CD4-positive, alpha-beta T cell treated with Interleukin-1 beta for 1 hour (primary cell): ENCODE measurements at places on chromosomes 2 and 18.
A peak's percentile ranks its signal among the peaks of the same experiment; 100 is the strongest.

DNA sequence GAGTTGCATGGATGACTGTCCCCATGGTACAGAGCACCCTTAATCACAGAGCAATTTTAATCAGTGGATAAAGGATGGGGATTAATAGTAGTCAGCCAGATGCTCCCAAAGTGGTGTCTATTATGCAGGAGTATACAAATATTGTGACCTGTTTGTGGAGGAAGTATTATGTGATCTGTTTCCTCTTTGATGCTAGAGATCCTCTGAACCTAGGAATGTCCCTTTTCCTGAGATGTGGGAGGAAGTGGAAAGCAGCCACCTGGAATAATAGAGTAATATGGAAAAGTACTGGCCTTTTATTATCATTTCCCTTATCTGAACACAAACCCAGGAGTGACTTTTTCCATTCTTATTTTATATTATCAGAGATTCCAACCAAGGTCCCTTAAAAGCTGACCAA is 94.2 kb upstream of the EFEMP1 start:
- no peak for DNase-seq

DNA sequence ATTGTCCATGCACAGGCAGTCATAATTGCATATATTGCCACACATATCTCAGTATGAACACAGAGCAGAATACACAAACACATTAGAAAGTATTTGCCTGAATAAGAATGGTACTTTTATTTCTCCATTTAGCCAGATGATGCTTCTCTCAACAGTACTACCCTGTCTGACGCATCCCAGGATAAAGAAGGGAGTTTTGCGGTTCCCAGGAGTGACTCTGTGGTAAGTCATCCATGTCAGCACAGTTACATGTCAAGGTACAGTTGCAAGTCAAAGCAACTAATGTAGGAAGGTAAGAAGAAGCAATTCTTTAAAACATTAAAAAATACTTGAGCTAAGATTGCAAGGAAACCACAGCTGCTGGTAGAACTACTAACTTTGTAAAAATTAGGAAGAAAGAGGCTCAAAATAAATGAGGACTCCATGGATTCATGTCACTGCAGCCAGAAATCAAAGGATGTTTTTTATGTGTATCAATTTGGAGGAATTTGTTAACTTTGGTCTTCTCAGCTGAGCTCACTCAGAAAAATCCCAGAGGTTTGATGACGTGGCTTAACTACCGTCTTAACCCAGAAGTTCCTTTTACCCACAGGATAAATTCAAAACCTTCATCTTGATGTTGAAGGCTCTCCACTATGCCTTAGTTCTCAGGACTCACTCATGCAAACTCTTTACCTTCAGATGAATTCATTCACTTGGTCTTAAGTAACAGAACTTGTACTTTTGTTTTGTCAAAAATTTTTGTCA is 130.3 kb downstream of the ARHGAP28 start:
- DNase-seq = no peak

GRCh38 chr2:56229397-56230060 is 45.7 kb downstream of the CCDC85A start:
- no peak for DNase-seq

- no peak for DNase-seq
Measured at GRCh38 chr2:123596621-123597020, 428.5 kb upstream of the CNTNAP5 start.

DNA sequence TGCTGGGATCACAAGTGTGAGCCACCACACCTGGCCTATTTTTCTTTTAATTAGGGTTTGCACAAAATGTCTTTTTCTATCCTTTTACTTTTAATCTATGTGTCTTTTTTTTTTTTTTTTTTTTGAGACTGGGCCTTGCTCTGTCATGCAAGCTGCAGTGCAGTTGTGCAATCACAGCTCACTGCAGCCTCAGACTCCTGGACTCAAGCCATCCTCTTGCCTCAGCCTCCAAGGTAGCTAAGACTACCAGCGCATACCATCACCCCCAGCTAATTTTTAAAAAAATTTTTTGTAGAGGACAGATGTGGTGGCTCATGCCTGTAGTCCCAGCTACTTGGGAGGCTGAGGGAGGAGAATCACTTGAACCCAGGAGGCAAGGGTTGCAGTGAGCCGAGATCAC is 27.1 kb downstream of the ADCY3 start:
- no peak for DNase-seq

DNA sequence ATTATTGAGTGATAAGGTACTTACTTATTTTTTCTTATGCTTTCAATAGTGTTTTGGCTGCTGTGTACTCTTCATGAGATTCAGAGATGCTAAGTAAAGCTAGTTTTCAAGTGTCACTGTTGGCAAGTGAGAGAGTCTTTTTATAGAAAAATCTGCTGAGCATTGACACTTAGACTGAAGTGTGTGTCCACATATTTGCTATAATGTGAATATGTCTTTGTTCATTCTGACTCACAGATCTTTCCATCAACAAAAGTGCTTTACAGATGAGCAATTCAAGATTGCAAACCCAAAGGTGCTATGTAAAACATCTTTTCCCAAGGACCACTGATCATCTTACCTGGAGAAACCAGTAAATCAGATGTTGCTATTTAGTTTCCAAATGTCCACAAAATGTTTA is 410.6 kb upstream of the FIGN start:
- no peak for DNase-seq

GRCh38 chr2:100988630-100989417 is 13.3 kb upstream of the RPL31 start:
- no peak for DNase-seq

DNA sequence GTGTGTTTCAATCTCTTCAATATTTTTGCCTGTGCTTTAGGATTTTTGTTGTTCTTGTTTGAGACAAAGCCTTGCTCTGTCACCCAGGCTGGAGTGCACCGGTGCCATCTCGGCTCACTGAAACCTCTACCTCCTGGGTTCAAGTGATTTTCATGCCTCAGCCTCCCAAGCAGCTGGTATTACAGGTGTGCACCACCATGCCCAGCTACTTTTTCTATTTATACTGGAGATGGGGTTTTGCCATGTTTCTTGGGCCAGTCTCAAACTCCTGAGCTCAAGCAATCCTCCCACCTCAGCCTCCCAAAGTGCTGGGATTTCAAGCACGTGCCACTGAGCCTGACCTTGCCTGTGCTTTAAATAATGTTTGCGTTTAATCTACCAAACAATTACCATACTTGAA is 43.1 kb upstream of the DOK6 start:
- no peak for DNase-seq

DNA sequence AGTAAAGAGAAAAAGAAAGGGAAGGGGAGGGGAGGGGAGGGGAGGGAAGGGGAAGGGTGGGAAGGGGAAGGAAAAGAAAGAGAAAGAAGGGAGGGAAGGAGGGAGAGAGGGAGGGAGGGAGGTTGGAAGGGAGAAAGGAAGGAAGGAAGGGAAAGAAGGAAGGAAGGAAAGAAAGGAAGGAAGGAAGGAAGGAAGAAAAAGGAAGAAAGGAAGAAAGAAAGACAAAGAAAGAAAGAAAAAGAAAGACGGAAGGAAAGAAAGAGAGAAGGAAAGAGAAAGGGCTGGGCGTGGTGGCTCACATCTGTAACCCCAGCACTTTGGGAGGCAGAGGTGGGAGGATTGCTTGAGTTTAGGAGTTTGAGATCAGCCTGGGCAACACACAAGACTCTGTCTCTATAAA is 24.6 kb upstream of the CCNYL1 start:
- no peak for DNase-seq

- DNase-seq = no peak
Measured at GRCh38 chr2:122027510-122028217, 272.2 kb downstream of the TSN start.

DNA sequence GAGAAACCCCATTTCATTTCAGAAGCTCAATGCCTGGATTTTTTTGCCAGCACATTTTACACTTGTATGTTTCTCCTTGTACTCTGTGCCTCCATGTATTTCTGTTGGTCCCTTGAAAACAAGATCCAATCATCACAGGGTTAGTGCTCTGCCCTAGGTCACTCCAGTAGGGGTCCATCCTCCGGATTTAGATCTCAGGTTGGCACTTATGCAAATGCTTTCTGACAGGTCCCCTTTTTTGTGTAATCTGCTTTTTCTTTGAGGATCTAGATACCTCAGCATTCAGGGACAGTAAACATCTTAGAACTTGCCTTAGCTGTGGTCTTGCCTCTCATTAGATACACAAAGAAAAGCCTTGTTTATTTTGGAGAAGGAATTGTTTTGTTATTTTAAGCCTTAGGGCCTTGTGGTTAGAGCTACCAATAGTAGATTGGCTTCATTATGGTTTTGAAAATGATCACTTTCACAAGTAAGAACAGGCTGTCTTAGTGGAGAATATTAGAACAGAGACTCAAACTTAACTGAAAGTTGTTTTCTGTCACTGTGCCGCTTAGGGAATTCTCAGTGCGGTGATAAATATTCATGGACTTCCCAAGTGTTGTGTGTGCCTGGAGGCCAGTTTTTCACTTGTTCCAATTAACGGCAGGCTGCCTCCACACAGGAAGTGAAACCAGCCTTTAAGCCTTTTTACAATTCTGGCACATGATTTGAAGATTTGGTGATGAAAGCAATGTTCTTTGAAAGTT is 7.8 kb downstream of the MERTK start:
- DNase-seq = no peak

- no peak for DNase-seq
Measured at GRCh38 chr2:7206111-7206810, 289.0 kb downstream of the RNF144A start.

- no peak for DNase-seq
Measured at GRCh38 chr2:37436323-37436722, 91.9 kb downstream of the QPCT start.

GRCh38 chr2:55885127-55885943 is 38.2 kb downstream of the EFEMP1 start:
- DNase-seq = no peak

GRCh38 chr2:118049816-118050140 is 35.9 kb upstream of the CCDC93 start:
- no peak for DNase-seq

DNA sequence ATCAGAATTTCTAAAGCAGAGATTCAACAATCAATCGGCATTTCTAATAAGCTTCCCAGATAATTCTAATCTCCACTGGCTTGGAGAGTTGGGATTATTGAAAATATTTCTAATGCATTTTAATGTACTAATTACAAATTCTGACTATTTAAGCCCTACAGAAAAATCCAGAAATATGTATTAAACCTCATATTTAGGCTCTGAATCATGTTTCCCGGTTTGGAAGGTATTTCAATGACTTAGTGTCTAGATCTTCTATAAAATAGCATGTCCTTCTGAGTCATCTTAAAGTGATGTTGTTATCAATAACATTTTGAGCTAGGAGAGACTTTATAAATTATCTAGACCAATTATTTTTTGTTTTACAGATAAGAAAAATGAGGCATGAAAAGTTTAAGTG is 258.8 kb upstream of the NRXN1 start:
- no peak for DNase-seq

GRCh38 chr2:239318790-239319661 is 81.8 kb downstream of the HDAC4 start:
- peak; percentile 30 for DNase-seq

DNA sequence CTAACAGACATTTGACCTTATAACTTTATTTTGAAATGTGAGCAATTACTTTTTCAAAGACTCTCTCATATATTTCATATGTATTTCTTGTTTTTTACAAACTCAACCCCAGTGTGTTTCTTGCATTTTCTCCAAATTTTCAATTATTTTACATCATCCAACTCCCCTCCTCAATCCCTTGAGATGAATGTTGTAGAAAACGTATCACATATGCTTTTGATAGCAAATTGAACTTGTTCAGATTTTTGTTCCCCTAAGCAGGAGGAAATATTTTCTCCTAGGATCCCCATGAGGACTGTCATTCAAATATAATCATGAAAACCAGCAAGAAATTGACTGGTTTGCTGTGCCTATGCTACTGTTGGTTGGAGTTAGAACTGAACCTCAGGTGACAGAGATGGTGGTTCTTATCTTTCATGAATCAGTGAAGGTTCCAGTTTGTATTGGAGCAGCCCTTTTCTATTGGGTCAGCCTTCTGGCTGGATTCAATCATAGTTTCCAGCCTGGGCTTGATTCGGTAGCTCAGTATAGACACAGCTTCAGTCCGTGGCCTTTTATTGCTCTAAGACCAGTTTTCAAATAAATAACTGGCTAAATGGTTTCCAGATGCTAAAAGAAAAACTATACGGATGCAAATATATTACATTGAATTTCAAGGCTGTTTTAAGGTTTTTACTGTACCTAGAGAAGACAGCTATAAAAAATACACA is 591.0 kb downstream of the EPHA4 start:
- no peak for DNase-seq

DNA sequence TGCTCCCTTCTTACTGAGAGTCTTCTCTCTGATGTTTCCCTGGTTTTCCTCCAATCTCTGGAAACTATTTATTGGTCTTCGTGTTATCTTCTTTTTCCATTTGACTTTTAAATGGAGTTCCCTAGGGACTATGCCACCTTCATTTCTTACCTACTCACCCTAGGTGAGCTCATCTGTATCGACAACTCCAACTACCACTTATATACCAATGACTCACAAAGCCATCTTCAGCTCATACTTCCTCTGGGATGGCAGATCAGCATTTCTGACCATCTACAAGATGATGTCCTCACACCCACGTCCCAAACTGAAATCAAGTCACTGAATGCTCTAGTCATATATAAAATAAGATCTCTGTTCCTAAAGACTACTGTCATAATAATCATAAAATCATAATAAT is 40.6 kb downstream of the CFAP210 start:
- no peak for DNase-seq

- DNase-seq = no peak
Measured at GRCh38 chr18:35227254-35227653, 13.6 kb upstream of the ZNF397 start.

DNA sequence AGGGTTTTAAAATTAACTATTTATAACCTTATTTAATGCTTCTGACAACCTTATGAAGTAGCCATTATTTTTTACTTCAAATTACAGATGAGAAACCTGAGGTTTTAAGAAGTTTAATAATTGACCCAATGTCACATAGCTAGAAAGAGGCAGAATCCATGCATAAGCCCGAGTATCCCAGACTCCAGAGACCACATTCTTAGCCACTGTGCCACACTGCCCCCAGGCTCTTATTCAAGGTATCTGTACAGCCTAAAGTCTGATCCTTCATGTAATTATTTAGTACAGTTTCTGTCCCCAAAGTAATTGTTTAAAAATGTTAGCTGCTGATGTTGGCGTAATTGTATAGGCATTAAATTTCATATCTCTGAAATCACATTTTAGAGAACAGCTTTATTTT is 124.7 kb upstream of the LRRTM1 start:
- no peak for DNase-seq

- no peak for DNase-seq
Measured at GRCh38 chr2:98140210-98140609, 53.2 kb downstream of the VWA3B start.
